ENCODE measurements at places on chromosomes 3 and 15.

DNA sequence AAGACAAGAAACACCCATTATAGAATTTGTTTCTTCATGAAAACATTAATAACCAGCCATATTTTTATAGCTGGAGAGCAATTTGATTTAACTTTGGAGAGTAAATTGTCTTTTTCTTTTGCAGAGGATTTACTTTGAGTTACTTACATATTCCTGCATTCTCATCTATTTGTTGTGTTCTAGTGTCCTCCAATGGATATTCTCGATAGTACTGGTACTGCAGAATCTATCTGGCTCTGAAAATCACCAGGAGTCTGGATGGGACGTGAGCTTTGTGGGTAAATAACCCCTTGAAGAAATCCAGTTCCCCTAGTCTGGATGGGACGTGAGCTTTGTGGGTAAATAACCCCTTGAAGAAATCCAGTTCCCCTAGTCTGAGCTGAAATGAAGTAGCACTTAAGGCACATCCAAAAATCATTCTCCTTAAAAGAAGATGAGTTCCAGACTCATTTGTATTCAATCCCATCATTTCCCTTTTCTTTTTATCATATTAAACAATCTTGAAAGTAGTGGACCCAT, 294.1 kb upstream of the UBE2E2 start:
- DNase-seq = no peak

DNA sequence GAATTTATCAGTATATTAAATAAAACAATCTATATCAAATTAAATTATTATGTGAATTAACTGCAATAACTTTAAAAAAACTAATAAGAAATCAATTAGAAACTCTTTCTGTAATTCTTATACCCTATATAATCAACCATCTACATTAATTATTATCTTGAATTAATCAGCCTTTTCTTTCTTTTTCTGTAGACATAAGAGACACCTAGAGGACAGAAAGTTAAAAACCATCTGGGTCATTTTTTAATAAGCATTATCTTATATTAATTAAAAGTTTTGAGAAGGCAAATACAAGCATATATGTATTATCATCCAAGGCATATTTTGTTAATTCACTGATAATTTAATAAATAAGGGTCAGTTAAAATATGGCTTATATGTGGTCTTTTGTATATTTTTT, 24.2 kb upstream of the SLC25A26 start:
- DNase-seq = no peak

- DNase-seq = no peak
These were observed 150.7 kb downstream of the TMCO5A start for GRCh38 chr15:38085114-38085513.

- no peak for DNase-seq
These were observed 74.5 kb downstream of the SLC7A14 start for GRCh38 chr3:170511371-170511770.

DNA sequence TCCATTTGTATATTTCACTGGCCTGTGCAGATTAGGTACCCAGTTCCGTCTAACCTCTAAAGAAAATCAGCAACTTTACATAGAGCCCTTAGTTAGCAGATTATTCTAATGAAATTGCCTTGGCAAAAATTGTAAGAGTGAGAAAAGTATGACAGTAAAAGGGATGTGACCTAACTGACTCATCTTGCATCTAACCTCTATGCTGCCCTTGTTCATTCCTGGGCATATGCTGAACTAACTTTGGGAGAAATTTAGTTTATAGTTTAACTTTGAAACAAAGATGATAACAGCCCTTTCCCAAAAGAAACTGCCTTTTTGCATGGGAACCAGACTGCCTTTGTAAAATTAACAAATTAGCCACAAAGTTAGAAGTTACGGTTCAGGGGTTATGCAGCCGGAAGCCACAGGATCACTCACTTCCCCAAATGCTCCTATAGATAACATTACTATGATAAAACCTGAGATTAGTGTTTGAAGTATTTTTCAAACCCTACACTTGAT, 839.8 kb upstream of the ALCAM start:
- no peak for DNase-seq

DNA sequence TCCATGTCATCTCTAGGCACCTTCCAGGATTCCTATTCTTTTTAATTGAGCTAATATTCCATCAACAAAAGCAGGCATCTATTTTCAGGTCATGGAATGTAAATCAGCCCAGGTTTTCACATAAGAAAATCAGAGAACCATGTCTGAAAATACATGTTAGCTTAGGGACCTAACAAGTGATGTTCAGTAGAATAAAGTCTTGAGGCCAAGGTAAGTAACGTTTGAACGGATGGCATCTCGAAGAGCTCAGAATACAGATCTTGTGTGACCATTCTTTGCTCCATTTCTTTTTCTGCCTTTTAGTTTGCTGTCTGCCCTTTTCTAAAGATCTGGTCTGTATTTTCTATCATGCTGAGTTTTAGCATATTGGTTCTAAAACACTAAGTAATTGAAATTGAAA, 16.5 kb upstream of the KCNMB2 start:
- no peak for DNase-seq

GRCh38 chr3:44893097-44893496, 18.7 kb downstream of the TGM4 start:
- DNase-seq = peak; percentile 55

GRCh38 chr3:80234706-80235105, 466.9 kb upstream of the ROBO1 start:
- no peak for DNase-seq
